NCI-H1436 (cell line): ENCODE measurements at places on chromosomes 5 and 9.

DNA sequence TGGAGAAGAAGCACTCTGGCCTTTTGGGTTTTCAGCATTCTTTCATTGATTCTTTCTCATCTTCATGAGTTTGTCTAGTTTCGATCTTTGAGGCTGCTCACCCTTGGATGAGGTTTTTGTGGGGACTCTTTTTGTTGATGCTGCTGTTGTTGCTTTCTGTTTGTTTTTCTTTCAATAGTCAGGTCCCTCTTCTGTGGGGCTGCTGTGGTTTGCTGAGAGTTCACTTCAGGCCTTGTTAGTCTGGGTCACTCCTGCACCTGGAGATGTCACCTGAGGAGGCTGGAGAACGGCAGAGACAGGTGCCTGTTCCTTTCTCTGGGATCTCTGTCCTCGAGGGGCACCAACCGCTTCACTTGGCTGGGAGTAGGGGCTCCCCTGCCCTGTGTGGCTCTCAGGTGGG, 14.0 kb downstream of the RANBP17 start:
- no peak for DNase-seq

DNA sequence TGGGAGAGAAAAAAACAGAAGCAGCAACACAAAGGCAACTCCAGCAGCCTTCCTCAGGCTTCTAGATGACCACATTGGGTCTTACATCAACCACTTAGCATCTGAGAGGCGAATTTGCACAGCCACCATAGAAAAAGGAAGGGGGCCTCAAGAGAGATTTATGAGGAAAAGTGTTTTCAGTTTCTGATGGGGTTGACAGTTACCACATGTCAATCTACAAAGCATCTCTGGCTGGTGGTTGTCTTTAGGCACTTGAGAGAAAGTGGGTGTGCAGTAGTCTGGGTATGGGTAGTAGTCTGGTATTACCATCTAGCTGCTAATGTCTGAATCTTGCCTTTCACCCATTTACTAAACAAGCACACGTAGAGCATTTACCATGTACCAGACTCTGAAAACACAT, 137.5 kb downstream of the BAAT start:
- DNase-seq = no peak

DNA sequence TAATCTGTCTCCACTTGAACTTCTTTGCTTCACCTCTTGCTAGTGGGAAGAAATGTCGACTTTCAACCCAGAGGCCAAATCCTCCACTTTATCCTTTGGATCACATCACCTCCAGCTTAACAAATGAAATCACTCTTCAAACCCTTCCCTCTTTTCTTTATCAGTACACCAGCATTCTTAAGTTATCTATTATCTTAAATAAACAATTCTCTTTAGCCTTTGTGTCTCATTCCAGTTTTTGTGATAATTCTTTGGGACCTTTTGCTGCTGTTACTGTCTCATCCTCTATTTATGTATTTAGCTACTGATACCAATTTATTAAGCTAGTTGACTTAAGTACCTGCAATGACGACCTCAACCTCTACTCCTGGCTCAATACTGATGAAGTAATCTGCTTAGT, 28.1 kb upstream of the FBN2 start:
- DNase-seq = no peak

GRCh38 chr5:174910245-174910737, 185.9 kb downstream of the MSX2 start:
- DNase-seq = no peak

- no peak for DNase-seq
Observed at GRCh38 chr5:42467981-42468524, 44.8 kb downstream of the GHR start.

GRCh38 chr9:121744687-121745395, 93.4 kb downstream of the DAB2IP start:
- DNase-seq = no peak

DNA sequence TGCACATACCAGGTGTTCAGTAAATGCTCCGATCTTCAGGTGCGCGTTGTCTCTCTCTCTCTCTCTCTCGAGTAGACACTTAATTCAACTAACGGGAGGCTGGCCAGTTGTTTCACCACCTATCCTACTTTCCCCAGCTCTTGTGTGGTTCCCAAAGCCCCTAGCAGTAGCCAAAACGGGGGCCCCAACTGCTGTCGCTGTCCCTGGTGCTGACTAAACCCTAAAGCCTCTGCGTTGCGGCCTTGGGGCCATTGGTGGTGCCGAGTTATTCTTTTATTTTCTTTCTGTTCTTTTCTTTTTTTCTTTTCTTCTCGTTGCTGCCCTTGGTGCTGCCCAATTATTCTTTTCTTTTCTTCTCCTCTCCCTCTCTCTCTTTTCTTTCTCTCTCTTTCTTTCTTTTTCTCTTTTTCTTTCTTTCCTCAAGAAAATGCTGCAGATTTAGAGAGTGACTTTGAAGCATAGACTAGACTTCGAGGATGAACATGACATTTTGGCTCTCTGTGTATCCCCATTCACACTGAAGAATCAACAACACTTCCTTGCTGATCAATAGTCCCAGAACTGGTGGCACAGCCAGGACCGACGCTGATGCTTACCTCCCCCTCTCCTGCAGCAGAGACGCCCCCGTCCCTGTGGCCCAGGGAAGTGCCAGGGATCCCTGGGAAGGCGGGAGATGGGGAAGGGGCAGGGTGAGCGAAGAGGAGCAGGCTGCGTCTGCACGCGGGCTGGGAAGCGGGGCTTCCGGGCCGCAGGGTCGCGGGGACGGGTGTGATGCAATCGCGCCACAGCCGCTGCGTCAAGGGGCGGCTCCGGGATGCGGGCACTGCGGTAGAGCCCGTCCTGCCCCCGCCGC, at the start of gene FBLL1:
Gene FBLL1, plus strand, starts transcription at position 785 of the 853 bp plus-strand sequence. CDS start 200 bp downstream, outside the sequence.
- DNase-seq = peak; percentile 12

DNA sequence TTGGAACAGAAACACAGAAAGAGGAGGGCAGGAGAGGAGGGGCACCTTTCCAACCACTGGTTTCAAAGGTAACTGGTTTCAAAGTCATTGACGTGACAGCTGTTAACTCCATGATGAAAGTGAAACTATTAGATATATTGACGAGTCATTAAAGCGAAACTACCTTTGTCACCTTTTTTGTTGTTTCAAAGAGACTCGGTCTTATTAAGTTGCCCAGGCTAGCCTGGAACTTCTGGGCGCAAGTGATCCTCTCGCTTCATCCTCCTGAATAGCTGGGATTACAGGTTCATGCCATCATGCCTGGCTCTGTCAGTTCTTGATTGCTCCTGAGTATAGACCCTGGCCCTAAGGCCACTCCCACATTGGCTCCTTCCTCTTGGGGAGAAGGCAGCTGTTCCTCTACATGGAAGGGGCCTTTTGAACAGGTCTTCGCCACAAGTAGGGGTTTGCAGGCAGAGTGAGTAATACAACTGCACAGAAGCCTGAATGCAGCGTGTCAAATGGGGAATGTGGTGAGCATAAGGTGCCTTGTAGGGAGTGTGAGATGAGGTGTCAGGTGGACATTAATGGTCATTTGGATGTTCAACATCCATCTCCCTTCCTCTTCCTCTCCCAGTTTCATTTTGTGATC, 3.4 kb upstream of the F12 start:
- no peak for DNase-seq

DNA sequence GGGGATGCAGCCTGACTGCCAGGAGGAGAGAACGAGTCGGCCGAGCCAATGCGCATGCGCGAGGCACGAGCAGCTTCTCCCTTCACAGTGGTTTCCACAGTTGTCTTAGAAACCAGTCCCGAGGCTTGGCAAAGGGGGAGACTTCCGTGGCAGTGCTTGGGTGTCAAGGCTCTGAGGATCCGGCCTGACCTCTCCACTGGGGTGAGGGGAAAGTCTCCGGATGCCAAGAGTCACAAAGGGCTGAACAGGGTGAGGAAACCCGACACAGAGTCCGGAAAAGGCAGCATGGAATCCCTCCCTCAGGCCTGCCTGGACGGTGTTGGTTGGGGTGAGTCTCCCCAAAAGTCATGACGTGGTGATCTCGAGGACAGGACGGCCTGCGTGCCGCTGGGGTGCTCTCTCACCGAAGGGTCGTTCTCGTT, 475.5 kb downstream of the SPATA31A7 start:
- no peak for DNase-seq

DNA sequence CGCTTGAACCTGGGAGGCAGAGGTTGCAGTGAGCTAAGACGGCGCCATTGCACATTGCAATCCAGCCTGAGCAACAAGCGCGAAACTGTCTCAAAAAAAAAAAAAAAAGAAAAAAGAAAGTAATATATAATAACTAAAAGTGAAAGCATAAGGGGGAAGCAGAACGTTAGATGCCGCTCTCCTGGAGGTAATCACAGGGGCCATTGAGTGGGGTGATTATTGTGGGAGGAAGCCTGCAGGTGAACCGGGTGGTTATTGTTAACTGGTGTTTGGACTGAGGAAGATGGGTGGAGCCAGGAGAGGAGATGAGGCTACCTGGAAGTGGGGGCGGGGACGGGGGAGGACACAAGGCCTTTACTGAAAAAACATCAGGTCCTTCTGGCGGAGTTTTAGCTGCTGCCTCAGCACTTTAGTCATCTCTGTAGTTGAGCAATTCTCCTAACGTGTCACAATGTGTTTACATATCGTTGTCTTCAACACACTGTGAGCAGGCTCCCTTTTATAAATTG, 5.3 kb upstream of the TJP2 start:
- DNase-seq = peak; percentile 45

DNA sequence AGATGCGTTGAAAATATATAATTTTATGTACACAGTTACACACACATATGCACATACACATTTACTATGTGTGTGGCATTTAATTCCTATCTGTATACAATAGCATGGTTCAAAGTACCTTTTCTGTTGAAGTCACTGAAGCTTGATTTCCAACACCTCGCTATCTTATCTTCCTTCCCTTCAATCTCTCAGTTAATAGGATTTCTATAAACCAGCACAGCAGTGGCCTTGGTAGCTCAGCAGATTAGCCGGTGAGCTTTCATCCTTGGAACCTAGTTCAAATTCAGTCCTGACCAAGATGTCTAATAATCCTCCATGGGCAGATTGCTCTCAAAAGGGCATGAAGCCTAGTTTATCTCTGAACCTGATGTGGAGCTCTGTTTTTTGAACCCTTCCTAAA, 2389.5 kb downstream of the MAT2B start:
- no peak for DNase-seq

- DNase-seq = no peak
Observed at GRCh38 chr9:109179801-109180523, 12.9 kb upstream of the FRRS1L start.

GRCh38 chr5:145805819-145806218, 29.3 kb downstream of the PRELID2 start:
- no peak for DNase-seq

- DNase-seq = no peak
Observed at GRCh38 chr5:115948091-115948534, 14.2 kb upstream of the LVRN start.

- no peak for DNase-seq
Observed at GRCh38 chr5:80597500-80597899, 27.4 kb upstream of the ANKRD34B start.
